AML-193 (cell line): ENCODE measurements at places on chromosomes 3 and 15.

DNA sequence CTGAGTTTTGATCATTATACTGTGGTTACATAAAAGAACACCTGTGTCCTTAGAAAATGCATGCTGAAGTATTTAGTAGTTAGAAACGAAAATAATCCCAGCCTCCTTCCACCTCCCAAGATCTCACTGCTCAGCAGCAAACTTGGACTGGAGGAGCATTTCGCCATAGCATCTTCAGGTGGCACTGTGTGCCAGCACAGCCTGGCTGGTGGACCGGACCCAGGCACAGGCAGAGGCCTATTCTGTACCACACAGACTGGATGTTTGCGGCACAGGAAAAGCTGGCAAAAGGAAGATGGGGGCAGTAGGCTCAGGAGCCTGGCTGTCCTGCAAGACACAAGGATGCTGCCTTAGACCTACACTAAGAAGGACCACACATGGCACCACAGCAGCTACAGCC is 10.2 kb downstream of the STIMATE start:
- DNase-seq: no peak

- no peak for DNase-seq
Observed at GRCh38 chr3:39102504-39103323, 4.7 kb downstream of the GORASP1 start.

DNA sequence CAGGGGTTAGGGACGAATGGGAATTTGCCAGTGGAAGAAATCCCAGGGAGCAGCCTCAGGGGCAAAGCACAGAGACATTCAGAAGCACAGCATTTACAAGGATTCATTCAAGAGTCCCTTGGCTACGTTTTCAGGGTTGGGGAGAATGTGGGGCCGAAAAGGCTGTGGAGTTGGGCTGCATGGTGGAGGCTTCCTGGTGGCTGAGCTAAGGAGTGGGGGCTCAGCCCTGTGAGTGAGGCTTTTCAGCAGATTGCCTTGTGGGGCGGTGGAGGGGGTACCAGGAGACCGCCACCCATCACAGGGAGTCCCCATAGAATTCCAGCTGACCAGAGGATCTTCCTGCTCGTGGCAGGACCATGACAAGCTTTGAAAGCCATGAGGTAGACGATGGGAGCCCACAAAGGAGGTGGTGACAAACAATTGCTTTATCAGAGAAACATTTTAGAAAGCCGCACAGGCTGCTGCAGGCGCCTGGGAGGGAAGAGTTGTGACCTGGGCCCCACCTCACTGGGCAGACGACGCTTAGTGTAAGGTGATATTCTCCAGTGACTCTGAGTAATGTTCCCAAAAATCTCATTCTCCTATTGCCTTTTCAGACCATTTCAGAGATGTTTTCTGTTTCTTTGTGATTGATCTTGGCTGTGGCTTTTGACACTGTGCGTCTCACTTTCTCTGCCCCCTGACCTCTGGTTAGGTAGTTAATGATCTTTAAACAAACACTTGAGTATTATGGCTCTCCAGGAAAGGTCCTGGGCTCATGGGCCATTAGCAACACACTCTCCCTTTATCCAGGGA is 128.0 kb downstream of the DNAJB8 start:
- no peak for DNase-seq

DNA sequence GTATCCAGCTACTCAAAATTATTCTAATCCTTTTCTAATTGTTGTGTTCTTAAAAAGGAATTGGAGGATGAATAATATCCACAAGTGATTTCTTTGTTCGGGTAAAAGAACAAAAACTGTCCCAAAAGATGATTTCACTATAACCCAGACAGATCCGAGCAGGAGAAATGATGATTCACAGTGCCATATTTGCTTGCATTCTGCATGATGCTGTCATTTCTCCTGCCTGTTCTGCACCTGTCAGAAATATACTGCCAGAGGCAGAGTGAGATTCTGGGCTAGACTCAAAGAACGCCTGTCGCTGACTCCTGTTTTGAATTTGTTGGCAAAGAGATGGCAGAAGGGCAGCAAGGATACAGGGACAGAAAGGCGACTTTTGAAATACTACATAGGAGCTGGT is 34.7 kb upstream of the SLC24A5 start:
- DNase-seq: no peak

GRCh38 chr3:11643201-11643603 is 513 bp downstream of the VGLL4 start:
- peak; percentile 50 for DNase-seq
